ENCODE measurements at places on chromosomes 3 and 15. TPM values are rescaled to one million over a fixed set of nuclear protein-coding genes. Genes with fewer than 3 reads are reported as not detected.
A peak's percentile ranks its signal among the peaks of the same experiment; 100 is the strongest.

GOLGA8M gene
- 0.76 TPM for polyA plus RNA-seq

PLCB2 gene
- 24.2 TPM for polyA plus RNA-seq

MOBP gene
- polyA plus RNA-seq = not detected

DNA sequence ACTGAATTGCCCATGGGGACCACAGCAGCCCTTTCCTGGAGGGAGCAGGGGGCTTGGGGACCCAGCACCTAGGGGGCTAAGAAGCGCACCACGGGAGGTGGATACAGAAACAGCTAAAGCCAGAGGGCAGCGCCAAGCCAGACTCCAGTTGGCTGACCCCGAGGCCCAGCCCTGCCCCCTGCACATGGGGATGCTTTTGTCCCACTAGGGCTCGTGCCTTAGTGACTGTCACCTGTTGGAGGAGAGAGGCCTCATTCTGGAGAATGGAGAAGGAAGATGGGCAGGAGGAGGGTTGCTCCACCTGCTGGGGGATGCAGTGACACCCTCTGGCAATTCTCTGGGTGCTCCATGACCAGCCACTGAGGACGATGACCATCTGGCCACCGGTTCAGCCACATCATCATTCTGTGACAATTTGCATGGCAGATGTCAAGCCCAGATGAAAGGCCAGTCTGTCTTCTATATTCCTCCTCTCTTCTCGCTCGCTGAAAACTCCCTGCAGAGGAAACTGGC is 167.8 kb upstream of the TLE3 start:
- peaks cover 30% of the 10 kb centered on the region for H3K27me3 ChIP-seq
- H3K27ac ChIP-seq = peak overlapping the region; percentile 81

GRCh38 chr3:195286115-195286872 is 15.3 kb upstream of the XXYLT1 start:
- no peak for DNase-seq
- no peak overlapping the region for H3K27ac ChIP-seq
- no peaks in the 10 kb centered on the region for H3K4me1 ChIP-seq
- peaks cover 19% of the 10 kb centered on the region for H3K36me3 ChIP-seq

DNA sequence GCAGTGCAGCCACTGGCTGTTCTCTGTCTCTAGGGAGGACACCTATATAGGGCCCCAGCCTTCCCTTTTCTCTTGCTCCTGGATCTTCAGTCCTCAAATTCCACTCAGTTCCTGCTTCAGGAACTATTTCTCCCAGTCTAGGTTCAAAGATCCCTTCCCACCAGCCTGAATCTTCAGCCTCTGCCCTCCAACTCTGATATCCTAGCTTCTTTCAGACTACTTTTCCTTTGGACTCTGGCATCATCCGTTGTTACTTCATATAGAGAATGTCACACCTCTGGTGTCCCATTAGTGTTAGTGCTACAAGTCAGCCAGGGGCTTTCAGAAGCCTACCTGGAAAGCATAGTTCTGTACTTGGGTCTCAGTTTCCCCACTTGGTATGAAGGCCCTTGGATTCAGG is 10.0 kb upstream of the HPS3 start:
- peaks cover 1% of the 10 kb centered on the region for H3K4me1 ChIP-seq
- no peak for DNase-seq
- H3K4me3 ChIP-seq = no peak overlapping the region
- no peak overlapping the region for H3K27ac ChIP-seq
- no peaks in the 10 kb centered on the region for H3K27me3 ChIP-seq
- no peaks in the 10 kb centered on the region for H3K36me3 ChIP-seq

DNA sequence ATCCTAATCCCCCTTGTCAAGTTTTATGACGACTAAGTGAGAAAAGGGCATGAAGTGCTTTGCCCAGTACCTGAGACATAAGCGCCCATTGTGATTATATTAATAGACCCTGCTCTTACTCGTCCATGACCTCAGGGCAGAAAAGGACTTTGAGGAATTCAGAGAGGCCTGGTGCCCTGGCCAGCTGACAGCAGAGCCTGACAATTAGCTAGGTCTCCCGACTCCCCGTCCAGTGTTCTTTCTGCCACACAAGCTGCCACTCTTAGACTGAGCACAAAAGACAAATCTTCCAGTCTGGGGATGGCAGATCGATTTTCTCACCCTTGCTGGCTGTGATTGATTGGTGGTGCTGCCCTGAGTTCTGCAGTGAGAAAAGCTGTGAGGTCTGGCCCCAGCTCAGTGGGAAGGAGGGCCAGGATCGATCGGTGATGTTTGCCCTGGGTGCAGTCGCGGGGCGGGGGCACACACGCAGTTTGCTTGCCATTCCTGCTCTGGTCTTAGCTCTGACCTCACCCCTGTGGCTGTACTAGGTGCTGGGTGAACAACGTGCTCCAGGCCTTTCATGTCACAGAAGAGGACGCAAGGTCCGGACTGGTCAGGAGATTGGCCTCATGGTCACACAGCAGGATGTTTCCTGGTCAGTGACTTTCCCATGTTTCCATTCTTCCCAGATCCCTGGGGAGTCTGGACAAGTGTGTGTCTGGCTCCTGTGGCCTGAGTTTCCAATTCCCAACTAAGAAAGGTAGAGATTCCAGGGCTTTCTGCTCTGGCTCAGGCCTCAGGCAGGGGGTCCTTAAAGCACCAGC is 67.4 kb upstream of the TLE3 start:
- no peaks in the 10 kb centered on the region for H3K4me1 ChIP-seq
- no peak for DNase-seq

DNA sequence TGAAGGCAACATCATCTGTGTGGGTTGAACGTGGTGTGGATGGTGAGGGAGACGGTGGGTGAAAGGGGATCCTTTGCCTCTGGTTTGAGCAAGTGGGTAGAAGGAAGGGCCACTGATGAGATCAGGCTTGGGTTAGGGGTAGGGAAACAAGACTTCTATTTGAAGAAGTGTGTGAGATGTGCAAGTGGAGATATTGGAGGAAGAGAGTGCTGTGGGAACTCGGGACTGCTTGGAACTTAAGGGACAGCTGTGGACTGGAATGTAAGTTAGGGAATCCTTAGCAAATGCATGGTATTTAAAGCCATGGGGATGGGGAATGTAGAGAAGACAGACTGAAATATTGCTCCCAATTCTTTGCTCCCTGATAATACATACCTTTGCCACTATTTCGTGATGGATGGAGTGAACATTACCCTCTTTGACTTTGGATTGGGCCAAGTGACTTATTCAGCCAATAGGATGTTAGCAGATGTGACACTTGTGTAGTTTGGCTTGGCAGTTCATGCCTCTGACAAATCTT is 30.2 kb upstream of the AMOTL2 start:
- no peaks in the 10 kb centered on the region for H3K36me3 ChIP-seq
- no peak overlapping the region for H3K27ac ChIP-seq
- peaks cover 10% of the 10 kb centered on the region for H3K27me3 ChIP-seq
- DNase-seq = no peak
- H3K4me1 ChIP-seq = no peaks in the 10 kb centered on the region
- no peak overlapping the region for H3K4me3 ChIP-seq

DNA sequence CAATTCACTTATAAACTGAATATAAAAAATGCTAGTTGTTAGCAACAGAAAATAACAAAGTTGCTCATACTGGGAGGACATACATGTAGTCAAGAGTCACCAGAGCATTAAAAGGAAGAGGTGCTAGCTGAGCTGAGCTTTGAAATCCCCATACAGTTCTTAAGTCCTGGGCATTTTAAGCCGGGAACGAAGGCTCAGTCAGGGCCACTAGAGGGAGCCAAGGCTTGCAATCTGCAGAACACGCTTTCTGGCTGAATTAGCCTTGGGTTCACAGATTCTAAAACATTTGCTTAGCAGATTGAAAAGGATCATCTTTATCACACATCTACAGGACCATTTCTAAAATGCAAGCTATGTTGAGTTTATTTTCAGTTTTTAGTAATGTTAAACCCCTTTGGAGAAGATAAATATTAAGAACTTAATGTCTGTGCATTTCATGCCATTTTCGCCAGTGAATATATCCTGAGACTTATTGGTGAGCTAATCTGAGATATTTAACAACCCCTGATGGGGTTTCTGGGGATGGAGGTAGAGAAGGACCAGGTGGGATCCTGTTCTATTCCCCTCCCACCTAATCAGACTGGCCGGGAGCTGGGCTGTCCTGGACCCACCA is 26.3 kb upstream of the MNS1 start:
- H3K27me3 ChIP-seq = peaks cover 7% of the 10 kb centered on the region
- no peak overlapping the region for H3K27ac ChIP-seq
- peak; percentile 31 for DNase-seq
- no peak overlapping the region for H3K4me3 ChIP-seq
- H3K36me3 ChIP-seq = no peaks in the 10 kb centered on the region

- no peak overlapping the region for H3K4me3 ChIP-seq
- no peaks in the 10 kb centered on the region for H3K27me3 ChIP-seq
- peaks cover 5% of the 10 kb centered on the region for H3K36me3 ChIP-seq
- peaks cover 18% of the 10 kb centered on the region for H3K4me1 ChIP-seq
- no peak for DNase-seq
Observed at GRCh38 chr15:85489773-85490493, 109.5 kb downstream of the AKAP13 start.

- no peak for DNase-seq
- H3K36me3 ChIP-seq = no peaks in the 10 kb centered on the region
- H3K4me1 ChIP-seq = no peaks in the 10 kb centered on the region
- H3K27ac ChIP-seq = no peak overlapping the region
- peaks cover 3% of the 10 kb centered on the region for H3K27me3 ChIP-seq
- H3K4me3 ChIP-seq = no peak overlapping the region
Observed at GRCh38 chr3:99562990-99563607, 75.3 kb upstream of the COL8A1 start.

GRCh38 chr3:192249516-192249915 is 477.8 kb downstream of the FGF12 start:
- no peak for DNase-seq
- H3K4me3 ChIP-seq = no peak overlapping the region
- no peaks in the 10 kb centered on the region for H3K36me3 ChIP-seq
- H3K4me1 ChIP-seq = no peaks in the 10 kb centered on the region

- H3K27ac ChIP-seq = no peak overlapping the region
- H3K27me3 ChIP-seq = peaks cover 2% of the 10 kb centered on the region
- H3K4me1 ChIP-seq = no peaks in the 10 kb centered on the region
- H3K36me3 ChIP-seq = peaks cover 3% of the 10 kb centered on the region
- H3K4me3 ChIP-seq = no peak overlapping the region
- DNase-seq = no peak
Observed at GRCh38 chr3:120816728-120817127, 74.2 kb downstream of the GTF2E1 start.

DNA sequence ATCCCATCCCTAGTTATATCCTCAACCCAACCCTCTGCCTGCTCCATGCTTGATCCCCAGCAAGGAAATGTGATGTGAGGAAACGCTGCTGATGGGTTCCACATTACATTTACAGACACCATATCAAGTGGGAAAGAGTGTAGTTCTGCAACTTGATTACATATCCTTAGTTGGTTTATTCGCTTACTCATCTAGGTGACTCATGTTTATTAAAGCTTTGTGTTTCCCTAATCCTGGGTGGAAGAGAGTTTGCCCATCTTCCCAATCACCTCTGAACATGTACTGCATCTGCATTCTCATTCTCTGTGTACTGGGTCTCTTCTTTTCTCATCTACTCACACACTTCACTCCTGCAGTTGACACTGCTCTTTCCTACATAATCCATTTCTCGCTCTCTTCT is 91.7 kb upstream of the PDZRN3 start:
- H3K4me3 ChIP-seq = no peak overlapping the region
- DNase-seq = no peak
- H3K4me1 ChIP-seq = no peaks in the 10 kb centered on the region
- no peaks in the 10 kb centered on the region for H3K36me3 ChIP-seq

GRCh38 chr3:197504641-197505121 is 51.1 kb downstream of the BDH1 start:
- no peak for DNase-seq
- no peaks in the 10 kb centered on the region for H3K36me3 ChIP-seq
- no peak overlapping the region for H3K4me3 ChIP-seq

DNA sequence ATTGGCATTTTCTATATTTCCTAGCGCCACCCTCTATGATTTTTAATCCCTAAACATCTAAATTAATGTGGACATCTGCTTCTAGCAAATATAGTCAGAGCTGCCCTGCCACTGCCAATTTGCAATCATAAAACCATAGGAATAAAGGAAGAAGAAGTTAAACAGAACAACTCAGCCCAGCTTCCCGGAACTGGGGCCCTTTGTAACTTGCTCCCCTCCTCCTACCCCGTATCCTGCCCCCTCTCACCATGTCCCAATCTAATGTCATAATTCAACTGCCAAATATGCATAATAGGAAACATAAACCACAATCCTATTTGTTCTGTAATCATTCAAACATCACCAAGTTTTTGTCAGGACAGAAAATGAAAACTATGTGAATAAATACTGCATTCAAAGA is 74.4 kb upstream of the ACP3 start:
- peaks cover 9% of the 10 kb centered on the region for H3K27me3 ChIP-seq
- no peaks in the 10 kb centered on the region for H3K4me1 ChIP-seq
- no peak overlapping the region for H3K27ac ChIP-seq
- no peak for DNase-seq

All from immature natural killer cell (primary cell).